ENCODE measurements at places on chromosomes 4 and X.

DNA sequence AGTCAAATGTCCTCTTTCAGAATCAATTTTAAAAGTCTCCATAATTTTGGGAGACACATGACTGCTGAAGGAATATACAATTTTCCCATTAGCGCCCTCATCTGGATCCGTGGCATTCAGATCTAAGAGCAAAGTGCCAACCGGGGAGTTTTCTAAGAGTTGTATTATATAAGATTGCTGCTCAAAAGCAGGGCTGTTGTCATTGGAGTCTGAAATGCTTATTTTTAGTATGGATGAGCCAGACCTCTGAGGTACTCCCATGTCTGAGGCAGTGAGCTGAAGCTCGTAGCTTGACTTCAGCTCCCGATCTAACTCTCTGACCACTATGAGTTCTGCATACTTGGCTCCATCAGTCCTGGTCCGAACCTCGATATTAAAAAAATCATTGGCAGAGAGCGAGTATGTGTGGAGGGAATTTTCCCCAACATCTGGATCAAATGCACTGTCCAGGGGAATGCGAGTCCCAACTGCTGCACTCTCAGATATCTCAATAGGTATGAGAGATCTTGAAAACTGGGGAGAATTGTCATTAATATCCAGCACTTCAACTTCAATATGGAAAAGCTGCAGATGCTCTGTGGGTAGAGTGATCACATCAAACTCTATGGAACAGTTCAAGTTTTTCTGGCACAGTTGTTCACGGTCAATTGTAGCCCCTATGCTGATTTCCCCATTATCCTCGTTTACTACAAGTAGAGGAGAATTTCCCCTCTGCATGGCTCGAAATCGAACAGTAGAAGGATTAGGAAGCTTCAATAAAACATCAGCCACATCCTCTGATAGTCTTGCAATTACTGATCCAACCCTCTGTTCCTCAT is 917 bp downstream of the PCDH18 start:
- DNase-seq = no peak

GRCh38 chrX:31993637-31994036 is 921.8 kb upstream of the FTHL17 start:
- no peak for DNase-seq

GRCh38 chr4:176300565-176300964 is 19.2 kb upstream of the SPCS3 start:
- DNase-seq = no peak

- DNase-seq = no peak
These were observed 81.2 kb upstream of the KCNIP4 start for GRCh38 chr4:22029803-22030202.

DNA sequence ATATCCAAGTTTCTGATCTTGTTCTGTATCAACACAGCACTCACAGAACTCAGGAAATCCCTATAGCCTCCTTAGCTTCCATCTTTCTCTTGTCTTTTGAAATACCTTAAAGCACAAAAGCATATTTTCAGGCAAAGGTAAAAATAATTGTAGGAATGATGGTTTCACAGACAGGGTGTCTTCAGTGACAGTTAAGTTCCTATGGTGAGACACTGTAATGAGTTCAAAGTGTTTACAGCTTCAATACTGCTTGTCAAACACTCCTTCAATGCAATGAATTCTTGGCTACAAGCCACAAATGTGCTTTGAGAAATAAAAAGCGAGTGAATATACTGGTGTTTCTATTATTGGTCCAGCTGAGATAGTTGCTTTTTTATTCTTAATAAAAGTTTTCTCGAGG is 466.0 kb downstream of the DMD start:
- DNase-seq = no peak

DNA sequence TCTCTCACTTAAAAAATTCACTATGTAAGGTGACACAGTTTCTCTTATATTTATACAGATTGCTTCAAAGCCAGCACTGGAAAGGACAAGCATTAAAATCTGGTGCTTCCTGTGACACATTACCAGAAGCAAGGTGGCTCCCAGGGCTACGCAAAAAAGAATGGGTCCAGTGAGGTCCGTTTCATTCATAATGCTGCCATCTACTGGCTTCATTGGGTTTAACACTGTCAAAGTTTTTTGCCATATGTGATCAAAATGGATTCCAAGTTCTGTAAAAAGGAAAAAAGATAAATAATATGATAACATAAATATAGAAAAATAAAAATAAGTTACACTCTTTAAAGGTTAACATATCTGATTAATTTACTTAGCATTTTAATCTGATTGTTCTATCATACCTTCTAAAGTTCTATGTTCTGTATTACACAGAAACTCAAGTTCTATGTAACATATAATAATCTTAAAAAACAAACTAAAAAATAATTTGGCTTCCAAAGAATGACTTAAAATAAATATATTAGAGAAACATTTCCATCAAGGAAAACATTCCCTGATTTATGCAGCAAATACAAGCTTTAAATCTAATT is 22.1 kb downstream of the YIPF7 start:
- DNase-seq = peak; percentile 16

- no peak for DNase-seq
These were observed 126.0 kb upstream of the ENPP6 start for GRCh38 chr4:184343502-184344177.

DNA sequence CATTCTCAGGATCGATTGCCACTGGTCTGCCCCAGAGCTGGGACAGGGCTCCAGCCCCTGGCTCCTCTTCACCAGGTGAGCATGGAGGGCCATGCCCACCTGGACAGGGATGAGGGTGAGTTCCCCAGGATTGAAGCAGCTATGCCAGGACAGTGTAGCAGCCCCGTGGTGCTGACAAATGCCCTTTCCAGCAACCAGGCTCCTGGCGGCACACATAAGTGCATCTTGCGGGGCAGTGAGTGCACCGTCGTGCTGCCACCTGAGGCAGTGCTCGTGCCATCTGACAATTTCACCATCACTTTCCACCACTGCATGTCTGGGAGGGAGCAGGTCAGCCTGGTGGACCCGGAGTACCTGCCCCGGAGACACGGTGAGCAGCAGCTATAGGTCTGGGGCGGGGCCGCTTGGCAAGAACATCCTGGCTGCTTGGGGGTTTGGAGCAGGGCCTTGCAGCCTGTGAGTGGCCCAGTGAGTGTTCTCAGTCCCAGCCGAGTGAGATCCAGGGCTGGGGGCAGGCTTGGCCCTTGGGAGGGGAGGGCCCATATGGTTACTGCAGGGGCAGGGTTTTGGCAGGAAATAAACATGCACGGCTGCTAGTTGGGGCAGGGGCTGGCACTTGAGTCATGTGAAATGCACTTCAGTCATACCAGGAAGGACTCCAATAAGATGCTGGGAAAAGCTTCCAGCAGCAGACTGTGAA is 6.1 kb downstream of the IL9R start:
- no peak for DNase-seq

DNA sequence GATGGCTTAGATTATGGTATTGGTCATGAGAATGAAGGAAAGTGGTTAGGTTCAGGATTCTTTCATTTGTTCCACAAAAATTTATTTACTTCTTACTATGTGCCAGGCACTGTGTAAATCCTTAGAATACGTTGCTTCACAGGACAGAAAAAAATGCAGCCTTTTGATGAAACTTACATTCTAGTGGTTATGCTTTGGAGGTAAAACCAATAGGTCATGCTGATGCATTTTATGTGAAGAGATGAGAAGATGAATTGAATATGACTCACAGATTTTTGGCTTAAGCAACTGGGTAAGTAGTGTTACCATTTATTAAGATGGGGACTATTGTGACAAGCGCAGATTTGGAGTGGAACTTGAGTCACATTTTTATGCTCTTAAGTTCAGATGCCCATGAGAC is 165.3 kb downstream of the GLRA2 start:
- DNase-seq = no peak

DNA sequence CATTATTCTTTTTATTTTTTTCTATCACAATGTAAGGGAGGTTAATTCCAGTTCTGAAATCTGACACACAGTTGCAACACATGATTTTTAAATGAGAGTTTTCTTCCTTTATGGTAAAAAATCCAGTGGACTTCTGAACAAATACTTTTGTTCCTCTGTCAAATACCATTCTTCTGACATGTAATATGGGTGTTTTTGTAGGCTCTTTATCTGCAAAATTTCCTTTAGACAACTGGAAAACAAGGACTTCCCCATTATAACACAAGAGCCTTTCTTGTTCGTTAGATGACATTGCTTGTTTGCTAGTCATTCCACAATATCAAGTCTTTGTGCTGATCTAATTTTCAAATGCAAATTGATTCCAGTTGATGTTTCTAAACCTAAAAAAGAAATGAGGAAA is 7.7 kb downstream of the FANCB start:
- DNase-seq = no peak

- DNase-seq = no peak
These were observed 22.8 kb downstream of the CTBP1 start for GRCh38 chr4:1226144-1226481.

DNA sequence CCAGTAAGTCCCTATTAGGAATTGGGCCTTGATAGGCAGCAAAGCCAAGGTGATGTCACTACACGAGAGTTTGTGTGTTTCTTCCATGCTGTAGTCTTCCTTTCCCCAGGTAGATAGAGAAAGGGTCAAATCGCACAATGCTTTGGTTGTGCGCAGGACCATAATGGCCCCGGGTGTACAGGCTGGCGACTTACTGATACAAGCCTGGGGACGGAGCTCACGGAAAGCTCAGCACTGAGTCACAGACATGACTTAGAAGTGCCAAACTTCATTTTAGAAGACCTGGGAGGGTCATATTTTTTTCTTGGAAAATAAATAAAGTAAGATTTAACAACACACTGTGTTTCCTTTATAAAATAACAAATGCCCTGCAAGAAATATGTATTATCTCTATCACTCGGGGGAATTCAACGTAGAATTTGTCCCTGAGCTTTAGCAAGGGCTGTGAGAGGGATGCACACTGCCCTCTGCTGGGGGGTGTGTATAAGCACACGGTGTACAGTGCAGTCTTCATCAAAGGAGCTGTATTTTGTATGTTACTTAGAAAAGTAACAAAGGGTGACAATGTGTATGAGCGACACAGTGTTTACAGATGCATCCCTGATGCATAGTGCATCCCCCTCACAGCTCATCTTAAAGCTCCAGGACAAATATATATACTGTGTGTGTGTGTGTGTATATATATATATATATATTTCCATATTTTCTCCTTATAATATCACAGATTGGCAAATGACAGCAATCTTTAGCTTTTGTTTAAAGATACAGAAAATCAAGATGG is 254.5 kb upstream of the VEGFC start:
- DNase-seq = peak; percentile 10

GRCh38 chr4:21982087-21982486 is 33.5 kb upstream of the KCNIP4 start:
- DNase-seq = no peak

GRCh38 chrX:31297881-31298280 is 226.0 kb upstream of the FTHL17 start:
- DNase-seq = no peak

GRCh38 chr4:211033-211511 is 86.8 kb downstream of the ZNF718 start:
- DNase-seq = no peak

GRCh38 chr4:39346856-39347519 is 19.2 kb downstream of the RFC1 start:
- no peak for DNase-seq

DNA sequence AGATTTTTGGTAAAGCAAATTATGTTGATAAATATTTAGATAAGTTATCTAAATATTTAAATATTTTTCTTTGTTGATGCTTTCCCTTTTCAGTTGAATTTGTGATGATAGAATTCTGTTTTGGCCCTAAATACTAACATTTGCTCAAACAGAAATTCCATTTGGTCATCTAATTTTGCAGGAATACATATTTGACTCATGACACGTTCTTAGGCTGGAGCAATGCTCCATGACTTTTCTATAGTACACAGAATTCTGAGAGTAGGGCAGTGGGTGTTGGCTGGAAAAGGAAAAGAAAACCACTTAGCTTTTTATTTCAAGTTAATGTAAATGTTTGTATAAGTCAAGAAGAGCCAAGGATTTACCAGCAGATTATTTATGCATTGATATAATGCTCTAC is 58.6 kb upstream of the GK2 start:
- DNase-seq = no peak

DNA sequence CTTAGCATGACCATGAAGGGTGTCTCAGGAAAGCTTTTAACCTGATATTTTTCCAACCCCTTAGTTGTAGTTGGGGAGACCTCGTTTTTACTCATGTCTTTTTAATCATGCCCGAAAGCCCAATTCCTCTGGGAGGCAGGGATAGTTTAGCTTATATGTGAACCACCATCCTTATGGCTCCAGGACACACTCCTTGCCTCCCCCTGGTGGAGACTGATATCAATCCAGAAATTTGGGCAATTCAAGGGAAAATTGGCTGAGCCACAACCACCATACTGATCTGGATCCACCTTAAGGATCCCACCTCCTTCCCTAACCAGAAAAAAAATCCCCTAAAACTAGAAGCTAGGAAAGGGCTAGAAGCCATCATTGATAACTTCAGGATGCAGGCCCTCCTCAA is 13.4 kb upstream of the COL25A1 start:
- DNase-seq = no peak

DNA sequence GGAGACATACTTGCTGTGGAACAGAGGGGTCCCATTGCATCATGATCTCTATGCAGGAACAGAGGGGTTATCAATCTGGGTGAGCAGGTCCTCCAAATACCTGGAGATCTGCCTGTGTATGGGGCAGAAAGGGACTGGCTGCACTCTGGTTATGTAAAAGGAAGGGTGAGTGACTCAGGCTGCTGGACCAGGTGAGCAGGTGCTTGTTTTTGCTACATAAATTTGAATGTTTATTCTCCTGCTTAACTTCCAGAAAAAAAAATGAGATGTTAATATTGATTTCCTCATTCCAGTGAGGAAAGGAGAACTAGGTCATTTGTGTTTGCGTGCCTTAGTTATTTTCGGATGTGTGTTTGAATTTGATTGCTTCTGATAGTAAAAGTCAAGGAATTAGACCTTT is 225.8 kb upstream of the TRAM1L1 start:
- no peak for DNase-seq

GRCh38 chr4:184968784-184969201 is 49.5 kb upstream of the HELT start:
- DNase-seq = no peak

- DNase-seq = no peak
These were observed 37.1 kb downstream of the EFHC2 start for GRCh38 chrX:44306356-44306755.

- no peak for DNase-seq
These were observed 457.9 kb downstream of the KCNIP4 start for GRCh38 chr4:21490682-21491081.

DNA sequence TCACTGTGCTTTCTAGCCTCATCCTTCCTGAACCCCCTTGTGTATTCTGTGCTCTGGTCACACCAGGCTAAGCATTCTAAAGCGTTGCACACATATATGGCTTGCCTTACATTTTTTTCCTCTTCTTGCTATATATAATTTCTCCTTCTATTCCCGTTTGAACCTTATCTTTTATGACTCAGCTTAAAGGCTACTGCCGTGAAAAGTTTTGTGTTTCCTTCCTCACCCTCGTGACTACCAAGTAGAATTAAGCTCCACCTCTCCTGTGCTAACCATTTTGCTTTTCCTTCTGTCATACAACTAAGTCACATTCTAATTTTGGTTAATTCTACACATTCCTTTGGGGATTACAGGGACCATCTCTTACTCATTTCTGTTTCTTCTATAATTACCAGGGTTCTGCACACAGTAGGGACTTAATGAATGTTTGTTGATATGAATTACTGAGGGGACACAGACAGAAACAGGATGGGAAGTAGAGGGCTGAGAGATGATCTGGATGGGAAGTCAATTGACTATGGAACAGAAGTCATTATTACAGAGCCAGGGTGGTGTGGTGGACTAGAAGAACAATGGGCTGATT is 67.1 kb downstream of the DOCK11 start:
- DNase-seq = no peak

GRCh38 chr4:86755388-86755787 is 93.8 kb downstream of the SLC10A6 start:
- DNase-seq = no peak
